ENCODE measurements at places on chromosomes 11 and 22. TPM values are rescaled to one million over a fixed set of nuclear protein-coding genes. Genes with fewer than 3 reads are reported as not detected.

- no peak overlapping the region for H3K27ac ChIP-seq
- no peaks in the 10 kb centered on the region for H3K36me3 ChIP-seq
- DNase-seq = no peak
- H3K27me3 ChIP-seq = peaks cover 34% of the 10 kb centered on the region
- H3K4me3 ChIP-seq = no peak overlapping the region
Observed at GRCh38 chr11:115660030-115660805, 156.0 kb upstream of the CADM1 start.

DNA sequence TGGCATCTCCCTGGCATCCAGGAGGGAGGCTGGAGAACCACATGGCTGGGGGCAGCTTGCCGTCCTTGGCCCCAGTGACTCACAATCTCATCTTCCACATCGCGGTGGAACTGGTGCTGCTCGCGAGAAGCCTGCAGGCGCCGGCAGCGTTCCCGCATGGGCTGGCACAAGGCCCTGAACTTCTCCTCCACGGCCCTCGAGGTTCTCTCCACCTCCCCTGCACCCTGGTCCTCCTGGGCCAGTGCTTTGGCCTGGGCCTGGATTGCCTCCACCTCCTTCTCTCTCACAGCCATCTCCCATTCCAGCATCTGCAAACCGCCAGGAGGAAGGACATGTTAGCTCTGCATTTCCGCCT lies 16.3 kb upstream of the RBM4B start:
- H3K36me3 ChIP-seq = no peaks in the 10 kb centered on the region
- H3K4me3 ChIP-seq = no peak overlapping the region
- no peak overlapping the region for H3K27ac ChIP-seq
- H3K4me1 ChIP-seq = no peaks in the 10 kb centered on the region
- no peaks in the 10 kb centered on the region for H3K27me3 ChIP-seq
- no peak for DNase-seq

DNA sequence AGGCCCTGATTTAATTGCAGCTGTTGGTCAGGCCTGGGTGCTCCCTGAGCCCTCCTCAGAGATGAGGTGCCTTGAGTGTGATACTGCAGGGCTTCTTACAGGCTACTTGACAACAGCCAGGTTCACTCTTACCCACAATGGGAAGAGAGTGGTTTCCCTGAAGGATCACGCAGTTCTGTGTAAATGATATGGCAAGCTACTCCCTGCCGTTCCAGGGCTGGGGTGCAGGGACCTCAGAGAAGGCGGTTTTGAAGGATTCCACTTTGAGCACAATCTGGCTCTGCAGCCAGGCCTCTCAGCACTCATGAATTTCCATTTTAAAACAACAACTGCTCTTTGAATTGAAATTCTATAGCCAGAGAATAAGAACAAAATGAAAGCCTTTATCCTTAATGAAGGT lies 92.9 kb downstream of the SLC17A6 start:
- H3K4me1 ChIP-seq = no peaks in the 10 kb centered on the region
- DNase-seq = no peak
- H3K27ac ChIP-seq = no peak overlapping the region

The P4HA3 gene
- total RNA-seq = not detected

DNA sequence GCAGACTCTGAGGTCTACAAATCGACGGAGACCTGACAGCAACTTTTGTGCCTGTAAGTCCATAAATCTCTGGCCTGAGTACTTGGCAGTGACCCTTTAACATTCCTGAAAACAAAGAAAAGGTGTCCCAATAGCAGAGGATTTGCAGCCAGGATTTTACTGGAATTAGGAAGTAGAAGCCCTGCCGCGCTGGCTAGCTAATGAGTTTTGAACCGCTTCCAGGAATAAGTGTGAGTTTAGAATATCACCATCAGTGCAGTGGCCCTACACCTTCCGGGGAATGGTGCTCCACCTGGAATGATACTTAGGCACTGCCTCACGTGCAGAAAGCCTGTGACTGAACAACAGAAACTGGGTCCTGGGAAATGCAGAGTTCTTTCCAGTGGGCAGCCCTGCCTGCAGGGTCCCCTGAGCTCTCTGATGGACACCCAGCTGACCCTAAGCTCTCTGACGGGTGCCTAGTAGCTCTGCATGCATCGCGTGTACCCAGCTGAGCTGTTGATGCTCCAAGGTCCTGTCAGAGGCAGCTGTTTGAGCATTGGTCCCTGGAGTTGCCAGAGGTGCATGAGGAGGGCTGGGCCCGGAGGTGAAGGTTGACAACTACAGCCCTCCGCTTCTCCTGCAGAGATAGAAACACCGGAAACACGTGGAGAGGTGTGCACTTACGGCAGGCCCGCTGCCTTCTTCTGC lies 380.9 kb downstream of the TBC1D22A start:
- H3K4me1 ChIP-seq = no peaks in the 10 kb centered on the region
- no peak overlapping the region for H3K27ac ChIP-seq
- no peaks in the 10 kb centered on the region for H3K27me3 ChIP-seq
- no peaks in the 10 kb centered on the region for H3K36me3 ChIP-seq
- no peak overlapping the region for H3K4me3 ChIP-seq

The SEPTIN3 gene
- total RNA-seq = 0.14 TPM

DNA sequence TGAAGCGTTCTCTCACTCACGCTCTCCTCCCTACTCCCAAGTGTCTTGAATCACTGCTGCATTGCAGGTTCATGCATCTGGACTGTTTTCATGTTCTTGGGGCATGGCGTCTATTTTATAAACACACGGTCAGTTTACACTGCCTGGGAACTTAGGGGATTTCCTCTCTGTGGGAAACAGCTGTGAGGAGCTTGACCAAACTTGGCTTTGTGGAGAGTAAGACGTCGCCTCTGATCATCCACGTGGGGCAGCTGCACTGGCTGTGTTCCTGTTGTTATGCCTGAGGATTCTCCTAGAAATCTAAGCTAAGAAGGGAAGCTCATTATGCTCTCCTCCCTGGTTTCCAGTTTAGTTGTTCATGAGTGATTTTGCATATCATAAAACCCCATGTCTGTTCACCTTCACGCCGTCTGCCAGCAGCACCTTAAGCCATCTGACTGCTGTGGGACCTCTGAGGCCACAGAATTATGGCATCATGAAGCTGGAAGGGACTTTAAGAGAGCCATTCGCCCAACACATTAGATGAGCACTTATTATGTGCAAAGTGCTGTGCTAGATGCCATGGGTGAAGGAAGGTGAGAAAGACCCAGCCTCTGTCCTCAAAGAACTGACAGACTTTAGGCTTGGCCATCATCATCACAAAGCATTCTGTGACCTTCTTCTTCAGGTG lies 38.8 kb upstream of the POU2AF1 start:
- H3K4me1 ChIP-seq = peaks cover 19% of the 10 kb centered on the region
- H3K4me3 ChIP-seq = peak overlapping the region; percentile 59

- no peaks in the 10 kb centered on the region for H3K4me1 ChIP-seq
- H3K27me3 ChIP-seq = peaks cover 22% of the 10 kb centered on the region
- H3K36me3 ChIP-seq = no peaks in the 10 kb centered on the region
- no peak overlapping the region for H3K4me3 ChIP-seq
- DNase-seq = no peak
- H3K27ac ChIP-seq = no peak overlapping the region
Observed at GRCh38 chr11:36818410-36818809, 220.4 kb upstream of the RAG2 start.

DNA sequence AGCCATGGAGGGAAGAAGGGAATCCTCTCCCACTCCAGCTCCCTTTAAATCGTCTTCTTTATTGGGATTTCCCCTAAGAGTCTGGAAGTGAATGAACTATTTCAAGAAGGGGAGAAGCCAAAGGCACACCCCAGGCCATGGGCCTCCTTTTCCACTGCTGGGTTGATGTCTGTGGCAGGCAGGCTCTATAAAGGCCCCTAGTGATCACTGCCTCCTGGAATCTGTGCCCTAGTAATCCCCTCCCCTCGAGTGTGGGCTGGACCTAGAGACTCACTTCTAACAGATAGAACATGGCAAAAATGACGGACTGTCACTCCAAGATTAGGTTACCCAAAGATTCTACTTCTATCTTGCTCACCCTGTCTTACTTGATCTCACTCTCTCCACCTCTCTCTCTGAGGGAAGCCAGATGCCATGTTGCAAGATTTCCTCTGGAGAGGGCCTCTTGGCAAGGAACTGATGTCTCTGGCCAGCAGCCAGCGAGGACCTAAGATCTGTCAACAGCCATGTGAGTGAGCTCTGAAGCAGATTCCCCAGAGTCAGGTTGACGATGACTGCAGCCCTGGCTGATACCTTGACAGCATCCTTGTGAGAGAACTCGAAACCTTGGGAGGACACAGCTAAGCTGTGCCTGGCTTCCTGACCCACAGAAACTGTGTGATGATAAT lies 444.8 kb downstream of the SOX6 start:
- H3K27me3 ChIP-seq = no peaks in the 10 kb centered on the region
- no peaks in the 10 kb centered on the region for H3K4me1 ChIP-seq
- H3K4me3 ChIP-seq = no peak overlapping the region
- H3K27ac ChIP-seq = no peak overlapping the region
- H3K36me3 ChIP-seq = no peaks in the 10 kb centered on the region
- DNase-seq = no peak

DNA sequence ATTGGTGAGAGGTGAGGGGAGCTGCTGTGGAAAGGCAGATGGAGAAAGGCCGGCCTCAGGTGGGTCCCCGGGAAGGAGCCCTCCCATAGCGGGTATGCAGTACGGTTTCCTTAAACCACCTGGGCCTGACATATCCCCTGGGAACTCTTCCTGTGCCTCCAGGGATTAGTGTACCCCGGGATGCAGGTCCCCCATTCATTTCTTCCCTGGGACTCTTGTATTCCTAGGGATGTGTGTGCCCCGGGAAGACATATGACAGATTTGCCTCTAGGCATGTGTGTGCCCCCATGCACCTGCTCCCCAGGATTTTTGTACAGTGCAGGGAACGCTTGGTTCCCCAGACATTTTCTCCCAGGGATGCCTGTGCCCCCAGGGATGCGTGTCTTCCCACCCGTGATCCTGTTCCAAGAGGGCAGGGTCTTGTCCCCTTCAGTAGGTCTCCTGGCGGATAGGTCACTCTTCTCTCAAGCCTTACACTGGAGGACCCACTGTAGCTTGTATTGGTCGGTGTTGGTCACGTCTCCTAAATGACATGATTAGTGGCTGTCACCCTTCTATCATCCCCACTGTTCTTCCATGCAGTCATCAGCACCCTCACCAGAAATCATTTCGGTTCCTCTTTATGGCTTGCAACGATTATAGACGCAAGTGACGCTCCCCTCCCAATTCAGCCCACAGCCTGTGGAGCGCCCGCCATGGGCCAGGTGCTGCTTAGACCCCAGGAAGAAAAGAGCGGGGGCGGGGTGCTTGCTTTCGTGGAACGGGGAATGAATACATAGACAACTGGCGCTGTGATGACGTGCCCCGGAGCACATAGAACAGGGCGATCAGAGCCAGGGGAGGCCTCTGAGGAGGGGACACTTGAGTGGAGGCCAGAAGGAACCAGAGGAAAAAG lies 1.3 kb downstream of the PARVB start:
- H3K36me3 ChIP-seq = no peaks in the 10 kb centered on the region
- peaks cover 33% of the 10 kb centered on the region for H3K4me1 ChIP-seq
- H3K27ac ChIP-seq = peak overlapping the region; percentile 93
- no peak for DNase-seq
- peak overlapping the region; percentile 90 for H3K4me3 ChIP-seq
- peaks cover 12% of the 10 kb centered on the region for H3K27me3 ChIP-seq

DNA sequence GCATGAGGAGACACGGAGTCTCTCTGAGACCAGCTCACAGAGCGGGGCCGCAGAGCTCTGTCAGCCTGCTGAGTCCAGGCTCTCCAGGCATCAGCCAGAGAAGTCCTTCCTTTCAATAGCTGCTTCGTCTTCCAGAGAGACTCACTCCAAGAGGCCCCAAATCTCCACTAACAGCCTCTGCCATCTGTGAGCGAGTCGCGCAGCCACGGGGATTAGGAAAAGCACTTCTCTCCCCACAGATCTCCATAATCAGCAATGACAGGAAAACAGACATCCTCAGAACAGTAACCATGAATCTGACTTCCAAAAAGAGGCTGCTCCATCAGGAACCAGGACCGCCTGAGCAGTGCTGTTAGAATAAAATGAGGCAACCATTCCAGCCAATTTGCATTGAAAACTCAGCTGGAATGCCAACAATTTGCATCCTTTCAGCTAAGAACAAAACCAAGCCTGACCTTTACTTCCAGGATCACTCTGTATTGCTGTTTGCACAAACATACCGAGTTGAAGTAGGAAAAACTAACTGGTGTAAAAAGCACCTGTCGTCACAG lies 65.4 kb downstream of the SMCO4 start:
- H3K27ac ChIP-seq = no peak overlapping the region
- peaks cover 3% of the 10 kb centered on the region for H3K4me1 ChIP-seq
- H3K27me3 ChIP-seq = no peaks in the 10 kb centered on the region
- DNase-seq = no peak

DNA sequence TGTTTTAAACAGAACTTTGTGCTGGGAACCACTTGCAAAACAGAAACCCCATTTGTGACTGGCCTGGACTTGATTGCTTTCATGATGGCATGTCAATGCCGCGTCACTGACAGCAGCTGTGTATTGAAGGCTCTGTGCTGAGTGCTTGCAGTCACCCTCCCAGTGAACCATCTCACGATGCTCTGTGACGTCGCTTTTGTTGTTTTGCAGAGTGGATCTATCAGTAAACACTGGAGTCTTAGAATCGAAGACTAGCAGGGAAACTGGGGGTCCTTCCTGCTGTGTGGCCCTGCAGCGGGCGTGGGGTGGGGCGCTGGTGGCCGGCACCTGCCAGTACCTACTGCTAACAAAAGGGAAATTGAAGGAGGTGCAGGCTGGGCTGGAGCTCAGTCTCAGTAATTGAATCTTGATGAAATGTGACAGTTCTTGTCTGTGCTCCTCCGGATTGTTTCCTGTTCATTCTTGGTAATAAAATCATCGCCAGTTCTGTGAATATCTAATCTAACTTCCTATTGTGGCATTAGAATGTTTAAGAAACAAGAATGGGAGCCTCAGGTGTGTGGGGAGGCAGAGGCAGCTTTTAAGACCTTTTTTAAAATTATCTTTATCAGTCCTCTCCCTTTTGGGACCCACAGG lies 50.5 kb upstream of the PARVG start:
- no peak overlapping the region for H3K4me3 ChIP-seq
- peaks cover 3% of the 10 kb centered on the region for H3K27me3 ChIP-seq
- peaks cover 11% of the 10 kb centered on the region for H3K36me3 ChIP-seq
- H3K4me1 ChIP-seq = peaks cover 11% of the 10 kb centered on the region

The RIMBP3C gene
- 0.50 TPM for total RNA-seq

GRCh38 chr11:103413266-103413888 lies 304.2 kb downstream of the DYNC2H1 start:
- H3K36me3 ChIP-seq = peaks cover 5% of the 10 kb centered on the region
- H3K27ac ChIP-seq = no peak overlapping the region
- DNase-seq = no peak
- no peaks in the 10 kb centered on the region for H3K4me1 ChIP-seq
